ENCODE measurements at places on chromosomes 7 and 10.

GRCh38 chr10:860519-860918 lies 71.0 kb downstream of the LARP4B start:
- no peak for DNase-seq

GRCh38 chr10:104268405-104268712 lies 625 bp upstream of the GSTO2 start:
- no peak for DNase-seq

- DNase-seq, result no peak
Observed at GRCh38 chr10:20686015-20686635, 211.0 kb downstream of the NEBL start.

GRCh38 chr7:66453340-66453739 lies 175.3 kb upstream of the KCTD7 start:
- no peak for DNase-seq

- no peak for DNase-seq
Observed at GRCh38 chr7:77157446-77157845, 35.0 kb downstream of the CCDC146 start.

DNA sequence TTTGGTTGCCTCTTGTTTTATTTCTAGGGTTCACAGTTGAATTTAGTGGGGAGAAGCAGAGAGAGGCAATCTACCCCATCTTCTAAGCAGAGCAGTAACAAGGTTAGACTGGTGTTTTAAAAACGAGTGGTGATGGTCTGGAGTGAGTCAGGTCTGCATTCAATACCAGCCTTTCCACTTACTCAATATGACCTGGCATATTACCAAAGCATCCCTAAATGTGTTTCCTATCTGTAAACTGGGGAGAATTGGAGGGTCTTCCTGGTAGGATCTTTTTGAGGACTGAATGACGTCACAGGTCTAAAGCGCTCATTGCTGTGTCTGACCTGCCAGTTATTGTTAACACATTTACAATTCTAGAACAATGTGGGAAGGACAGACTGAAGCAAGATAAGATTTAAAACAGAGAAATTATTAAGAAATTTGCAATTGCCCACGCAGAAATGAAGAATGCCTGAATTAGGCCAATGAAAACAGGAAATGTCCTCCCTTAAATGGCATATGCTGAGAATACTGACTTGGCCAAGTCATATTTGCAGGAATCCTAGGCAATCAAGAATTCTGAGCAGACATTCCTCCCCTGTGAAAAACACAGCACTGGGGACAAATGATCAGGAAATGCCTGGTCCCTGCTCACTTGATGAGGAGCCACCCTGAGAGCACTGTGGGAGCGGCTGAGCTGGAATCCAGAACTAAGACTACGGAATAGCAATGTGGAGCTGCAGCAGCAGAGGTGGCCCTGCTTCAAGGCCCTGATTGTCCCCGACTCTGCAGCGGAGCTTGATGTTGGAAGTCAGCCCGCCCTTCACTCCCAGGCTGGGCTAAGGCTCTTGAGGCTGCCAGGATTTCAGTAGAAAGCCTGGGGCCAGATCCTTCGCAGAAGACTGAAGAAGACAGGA lies 184.5 kb upstream of the CXCL12 start:
- DNase-seq, result no peak

- DNase-seq, result no peak
Observed at GRCh38 chr10:102234888-102235597, 6.3 kb downstream of the PITX3 start.

DNA sequence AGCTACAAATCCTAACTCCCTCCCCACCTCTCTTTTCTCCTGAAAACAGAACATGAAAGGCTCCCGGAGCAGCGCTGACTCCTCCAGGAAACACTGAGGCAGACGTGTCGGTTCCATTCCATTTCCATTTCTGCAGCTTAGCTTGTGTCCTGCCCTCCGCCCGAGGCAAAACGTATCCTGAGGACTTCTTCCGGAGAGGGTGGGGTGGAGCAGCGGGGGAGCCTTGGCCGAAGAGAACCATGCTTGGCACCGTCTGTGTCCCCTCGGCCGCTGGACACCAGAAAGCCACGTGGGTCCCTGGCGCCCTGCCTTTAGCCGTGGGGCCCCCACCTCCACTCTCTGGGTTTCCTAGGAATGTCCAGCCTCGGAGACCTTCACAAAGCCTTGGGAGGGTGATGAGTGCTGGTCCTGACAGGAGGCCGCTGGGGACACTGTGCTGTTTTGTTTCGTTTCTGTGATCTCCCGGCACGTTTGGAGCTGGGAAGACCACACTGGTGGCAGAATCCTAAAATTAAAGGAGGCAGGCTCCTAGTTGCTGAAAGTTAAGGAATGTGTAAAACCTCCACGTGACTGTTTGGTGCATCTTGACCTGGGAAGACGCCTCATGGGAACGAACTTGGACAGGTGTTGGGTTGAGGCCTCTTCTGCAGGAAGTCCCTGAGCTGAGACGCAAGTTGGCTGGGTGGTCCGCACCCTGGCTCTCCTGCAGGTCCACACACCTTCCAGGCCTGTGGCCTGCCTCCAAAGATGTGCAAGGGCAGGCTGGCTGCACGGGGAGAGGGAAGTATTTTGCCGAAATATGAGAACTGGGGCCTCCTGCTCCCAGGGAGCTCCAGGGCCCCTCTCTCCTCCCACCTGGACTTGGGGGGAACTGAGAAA lies 30.4 kb downstream of the PFKFB3 start:
- no peak for DNase-seq

GRCh38 chr7:25031432-25031831 lies 51.5 kb upstream of the OSBPL3 start:
- DNase-seq, result no peak

GRCh38 chr7:131628634-131629033 lies 72.2 kb upstream of the PODXL start:
- no peak for DNase-seq

- DNase-seq, result peak; percentile 78
Observed at GRCh38 chr7:26202019-26202990, 760 bp downstream of the CBX3 start.

- DNase-seq, result no peak
Observed at GRCh38 chr7:90025771-90026170, 128.5 kb upstream of the STEAP1 start.

DNA sequence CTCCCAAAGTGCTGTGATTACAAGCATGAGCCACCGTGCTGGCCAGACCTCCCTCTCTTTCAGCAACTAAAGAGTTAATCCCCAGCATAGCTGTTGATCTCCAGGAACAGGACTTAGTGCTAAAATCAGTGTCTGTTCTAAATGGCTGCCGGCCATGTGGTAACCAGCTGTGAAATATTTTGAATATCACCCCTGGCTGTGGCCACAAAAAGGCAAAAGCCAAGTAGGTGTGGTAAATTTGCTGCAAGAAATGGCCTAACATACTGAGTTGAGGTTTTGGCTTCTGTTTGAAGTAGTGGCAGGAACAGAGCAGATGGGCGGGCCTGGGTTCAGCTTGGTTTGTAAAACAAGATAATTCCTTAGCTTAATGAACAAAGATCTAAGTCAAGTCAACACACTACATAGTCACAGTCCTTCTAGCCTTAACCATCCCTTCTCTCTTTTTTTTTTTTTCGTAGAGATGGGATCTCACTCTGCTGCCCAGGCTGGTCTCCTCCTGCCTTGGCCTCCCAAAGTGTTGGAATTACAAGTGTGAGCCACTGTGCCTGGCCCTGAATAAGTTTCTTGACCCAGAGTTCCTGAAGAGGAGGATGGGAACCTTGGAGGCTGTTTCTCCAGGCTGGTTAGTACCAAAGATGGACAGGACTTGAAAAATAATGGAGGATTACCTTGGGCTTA lies 22.7 kb upstream of the AGFG2 start:
- peak; percentile 53 for DNase-seq

GRCh38 chr7:93890464-93891068 lies at the start of gene TFPI2:
Gene TFPI2 (minus strand): TSS chr7:93890753. CDS start chr7:93890678, 75 bp downstream.
- peak; percentile 23 for DNase-seq

DNA sequence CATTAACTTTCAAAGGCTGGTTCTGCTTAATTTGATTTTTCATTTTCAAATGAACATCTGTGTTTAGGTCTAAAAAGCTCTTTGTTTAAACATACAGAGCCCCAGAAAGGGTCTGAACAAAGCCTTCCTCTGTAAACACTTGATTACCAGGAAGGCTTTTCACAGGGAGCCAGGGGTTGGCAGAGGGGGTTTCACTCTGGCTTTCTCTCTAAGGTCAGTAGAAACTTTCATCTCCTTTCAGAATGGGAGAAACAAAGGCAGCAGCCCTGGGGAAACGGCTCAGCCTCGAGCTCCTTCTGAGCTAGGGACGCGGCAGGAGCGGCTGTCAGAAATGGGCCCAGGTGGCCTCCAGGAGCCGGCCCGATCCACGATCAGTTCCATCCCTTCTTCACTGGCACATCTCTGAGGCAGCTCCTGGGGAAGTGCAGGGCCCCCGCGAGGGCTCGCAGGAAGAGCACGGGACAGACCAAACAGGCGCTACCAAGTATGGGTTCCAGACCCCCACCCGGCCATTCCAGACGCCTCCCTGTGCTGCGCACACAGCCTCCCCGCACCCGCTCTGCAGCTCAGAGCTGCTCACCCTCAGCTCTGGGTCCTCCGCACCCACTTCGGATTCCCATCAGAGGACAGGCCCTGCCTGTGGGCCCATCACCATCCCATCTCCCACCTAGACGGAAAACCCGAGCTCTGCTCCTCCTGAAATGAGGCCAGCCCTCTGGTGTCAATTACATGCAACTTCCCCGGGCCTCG lies 124.1 kb downstream of the MAD1L1 start:
- DNase-seq, result peak; percentile 23

GRCh38 chr7:129690701-129691100 lies 79.2 kb downstream of the NRF1 start:
- DNase-seq, result no peak

GRCh38 chr10:3432081-3432825 lies 259.7 kb upstream of the PITRM1 start:
- DNase-seq, result no peak

DNA sequence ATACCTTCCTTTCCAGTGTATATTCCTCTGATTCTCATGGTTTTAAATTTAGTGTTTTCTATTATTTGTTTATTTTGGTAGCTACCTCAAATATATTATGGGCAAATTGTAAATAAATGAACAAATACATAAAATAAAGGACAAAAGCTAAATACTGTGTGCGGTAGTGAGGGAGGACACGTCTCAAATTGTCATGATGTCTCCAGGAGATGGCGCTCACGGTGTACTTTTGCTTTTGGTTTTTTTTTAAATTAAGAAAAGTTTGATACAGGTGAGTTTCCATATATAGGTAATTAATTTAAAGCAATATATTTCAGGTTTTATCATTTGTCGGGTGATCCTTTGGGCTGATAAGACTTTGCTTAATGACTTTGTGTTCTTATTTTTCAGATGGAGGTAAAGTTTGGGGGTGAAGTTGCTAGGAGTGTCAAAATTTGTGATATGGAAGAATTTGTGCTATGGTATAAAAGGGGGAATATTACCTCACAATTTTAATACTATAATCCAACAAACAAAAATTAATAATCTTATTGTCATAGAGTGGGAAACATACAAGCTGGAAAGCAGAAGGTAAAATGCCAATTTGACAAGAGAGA lies 68.4 kb upstream of the TMEM229A start:
- peak; percentile 19 for DNase-seq

- DNase-seq, result no peak
Observed at GRCh38 chr7:155227004-155227787, 70.5 kb upstream of the INSIG1 start.

DNA sequence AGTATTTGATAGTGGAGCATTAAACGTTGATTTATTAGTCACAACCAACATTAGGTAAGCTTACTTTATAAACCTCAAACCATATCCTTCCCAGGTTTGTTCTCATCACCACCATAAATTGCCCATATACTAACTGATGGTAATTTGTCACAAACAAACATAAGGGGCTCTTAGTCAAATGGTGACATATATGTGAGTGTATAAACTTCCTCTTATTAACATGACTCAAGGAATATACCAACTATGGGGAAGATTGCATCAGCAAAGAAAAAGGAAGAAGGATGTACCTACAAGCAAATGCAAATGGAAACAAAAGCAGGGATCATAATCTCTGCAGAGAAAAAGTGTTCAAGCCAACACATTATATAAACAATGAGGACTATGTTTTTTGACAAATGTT lies 418.2 kb upstream of the AKR1E2 start:
- DNase-seq, result no peak

GRCh38 chr10:29980084-29980483 lies 79.3 kb downstream of the JCAD start:
- DNase-seq, result no peak

DNA sequence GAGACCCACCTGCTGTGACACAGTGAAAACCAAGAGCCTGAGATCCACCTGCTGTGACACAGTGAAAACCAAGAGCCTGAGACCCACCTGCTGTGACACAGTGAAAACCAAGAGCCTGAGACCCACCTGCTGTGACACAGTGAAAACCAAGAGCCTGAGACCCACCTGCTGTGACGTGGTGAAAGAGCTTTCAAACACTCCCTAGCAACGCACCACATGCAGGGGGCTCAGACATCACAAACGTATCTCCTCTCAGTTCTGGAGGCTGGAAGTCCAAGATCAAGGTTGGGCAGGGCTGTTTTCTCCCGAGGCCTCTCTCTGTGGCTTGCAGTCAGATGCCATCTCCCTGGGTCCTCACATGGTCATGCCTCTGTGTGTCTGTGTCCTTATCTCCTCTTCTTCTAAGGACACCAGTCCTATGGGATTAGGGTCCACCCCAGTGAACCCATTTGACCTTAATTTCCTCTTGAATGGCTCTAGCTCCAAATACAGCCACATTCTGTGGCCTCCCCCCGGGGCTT lies 43.8 kb downstream of the INSIG1 start:
- DNase-seq, result no peak

GRCh38 chr7:102028206-102028826 lies 210.9 kb downstream of the CUX1 start:
- DNase-seq, result no peak

DNA sequence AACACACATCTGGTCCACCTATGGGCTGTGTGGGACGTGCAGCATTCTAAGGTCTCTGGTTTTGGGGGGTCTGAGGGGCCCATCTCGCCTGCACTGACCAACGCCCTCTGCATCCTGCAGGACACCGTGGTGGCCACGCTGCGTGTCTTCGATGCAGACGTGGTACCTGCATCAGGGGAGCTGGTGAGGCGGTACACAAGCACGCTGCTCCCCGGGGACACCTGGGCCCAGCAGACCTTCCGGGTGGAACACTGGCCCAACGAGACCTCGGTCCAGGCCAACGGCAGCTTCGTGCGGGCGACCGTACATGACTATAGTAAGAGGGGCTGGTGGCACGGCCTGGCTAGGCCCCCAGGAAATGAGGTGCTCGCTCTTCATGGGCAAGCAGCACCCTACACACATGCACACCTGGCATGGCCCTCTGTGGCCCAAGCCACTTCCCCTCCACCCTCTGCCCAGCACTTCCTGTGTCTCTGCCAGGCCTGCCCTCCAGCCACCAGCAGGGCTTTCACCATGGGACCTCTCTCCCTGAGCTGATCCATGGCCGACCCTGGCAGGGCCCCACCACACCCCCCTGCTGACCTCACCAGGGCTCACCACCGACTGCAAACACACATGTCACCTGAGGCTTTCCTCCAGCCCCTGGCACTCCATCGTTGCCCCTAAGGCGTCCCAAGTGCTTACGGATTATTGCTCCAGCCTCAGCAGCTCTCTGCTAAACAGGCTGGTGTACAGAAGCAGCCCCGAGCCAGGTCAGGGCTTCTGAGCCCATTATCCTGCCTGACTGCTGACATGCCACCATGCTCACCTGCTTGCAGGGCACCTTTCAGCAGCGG lies 29.6 kb downstream of the RET start:
- no peak for DNase-seq

GRCh38 chr10:123147635-123148413 lies at the start of gene HMX2:
Gene HMX2 (plus strand): TSS chr10:123148136. CDS start chr10:123148379, 243 bp downstream.
- DNase-seq, result peak; percentile 30

- DNase-seq, result no peak
Observed at GRCh38 chr7:117737926-117738325, 135.3 kb downstream of the CTTNBP2 start.
